ENCODE measurements at places on chromosomes 7 and 10.

DNA sequence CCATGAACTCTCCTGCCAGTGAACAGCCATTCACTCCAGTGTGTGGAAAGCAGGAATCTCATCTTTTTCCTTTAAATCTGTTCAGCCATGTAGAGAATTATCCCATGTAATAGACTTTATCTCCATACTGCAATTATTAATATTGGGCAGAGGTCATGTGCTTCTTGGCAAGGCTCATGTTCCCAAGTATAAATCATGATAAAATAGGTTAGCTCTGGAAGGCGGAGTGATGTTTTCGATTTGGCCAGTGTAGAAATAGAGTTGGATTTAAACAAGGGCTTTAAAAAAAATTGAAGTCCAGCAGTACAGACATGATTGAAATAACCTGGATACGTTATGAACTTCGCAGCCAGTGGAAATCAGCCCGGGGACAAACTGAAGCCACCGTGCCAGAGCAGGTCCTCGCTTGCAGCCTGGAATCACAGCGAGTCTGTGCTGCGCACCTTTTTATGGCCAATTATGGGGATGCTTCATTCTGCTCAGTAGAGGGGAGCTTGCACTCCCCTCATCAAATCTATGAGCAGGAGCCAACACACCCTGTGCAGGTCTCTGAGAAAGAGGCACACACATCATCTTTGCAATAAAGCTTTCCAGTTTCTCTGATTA is 654.0 kb upstream of the MKI67 start:
- no peak for DNase-seq

DNA sequence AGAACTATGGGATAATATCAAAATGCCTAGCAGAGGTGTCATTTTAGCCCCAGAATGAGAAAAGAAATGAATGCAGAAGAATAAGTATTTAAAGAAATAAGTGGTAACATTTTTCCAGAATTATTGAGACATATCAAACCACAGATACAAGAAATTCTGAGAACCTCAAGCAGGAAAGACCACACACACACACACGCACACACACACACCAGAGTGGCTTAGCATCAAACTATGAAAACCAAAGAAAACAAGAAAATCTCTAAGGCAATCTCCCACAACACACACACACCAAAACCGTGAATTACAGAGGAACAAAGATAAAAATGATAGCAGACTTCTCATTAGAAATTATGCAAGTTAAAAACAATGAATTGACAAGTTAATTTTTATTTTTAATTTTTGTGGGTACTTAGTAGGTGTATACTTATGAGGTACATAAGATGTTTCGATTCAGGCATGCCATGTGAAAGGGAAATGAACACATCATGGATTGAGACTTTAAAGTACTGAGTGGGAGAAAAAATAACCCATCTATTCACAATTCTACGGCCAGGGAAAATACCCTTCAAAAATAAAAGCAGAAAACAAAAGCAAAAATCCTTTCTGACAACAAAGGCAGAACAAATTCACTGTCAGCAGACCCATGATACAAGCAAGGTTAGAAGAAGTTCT is 14.6 kb downstream of the PPIF start:
- no peak for DNase-seq

DNA sequence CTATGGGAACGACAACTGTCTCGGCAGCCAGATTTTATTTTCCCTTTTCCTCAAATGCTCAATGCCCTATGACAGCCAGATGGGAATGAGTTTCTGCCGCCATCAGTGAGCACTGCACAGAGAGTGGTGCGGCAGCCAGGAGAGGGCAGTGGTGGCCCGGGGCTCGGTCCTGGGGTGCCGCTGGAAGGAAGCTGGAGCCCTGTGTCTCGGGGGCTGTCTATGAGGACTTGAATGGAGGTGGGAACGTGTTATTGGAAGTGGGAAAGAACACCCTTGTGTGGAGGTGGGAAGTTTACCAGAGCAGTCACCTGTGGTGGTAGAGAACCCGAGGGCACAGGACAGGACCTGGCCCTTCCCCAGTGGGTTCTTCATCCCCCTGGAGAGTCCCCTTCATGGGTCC is 35.8 kb downstream of the JAKMIP3 start:
- no peak for DNase-seq

GRCh38 chr7:45922810-45923209 is 1.7 kb upstream of the IGFBP3 start:
- DNase-seq = no peak

GRCh38 chr10:131898061-131898460 is 2.7 kb upstream of the PPP2R2D start:
- DNase-seq = no peak

GRCh38 chr10:7686351-7687171 is 16.6 kb upstream of the ITIH2 start:
- no peak for DNase-seq

GRCh38 chr7:38686888-38687287 is 55.7 kb upstream of the AMPH start:
- DNase-seq = no peak

GRCh38 chr7:114354306-114354705 is 60.3 kb upstream of the FOXP2 start:
- no peak for DNase-seq
